SJSA1 (cell line): ENCODE measurements at places on chromosomes 4 and X. TPM values are rescaled to one million over a fixed set of nuclear protein-coding genes. Genes with fewer than 3 reads are reported as not detected.

GRCh38 chr4:167100120-167100519 lies 134.2 kb downstream of the SPOCK3 start:
- no peak overlapping the region for H3K27ac ChIP-seq
- no peaks in the 10 kb centered on the region for H3K4me1 ChIP-seq
- H3K27me3 ChIP-seq = no peaks in the 10 kb centered on the region
- H3K36me3 ChIP-seq = no peaks in the 10 kb centered on the region
- no peak overlapping the region for H3K4me3 ChIP-seq
- DNase-seq = no peak

DNA sequence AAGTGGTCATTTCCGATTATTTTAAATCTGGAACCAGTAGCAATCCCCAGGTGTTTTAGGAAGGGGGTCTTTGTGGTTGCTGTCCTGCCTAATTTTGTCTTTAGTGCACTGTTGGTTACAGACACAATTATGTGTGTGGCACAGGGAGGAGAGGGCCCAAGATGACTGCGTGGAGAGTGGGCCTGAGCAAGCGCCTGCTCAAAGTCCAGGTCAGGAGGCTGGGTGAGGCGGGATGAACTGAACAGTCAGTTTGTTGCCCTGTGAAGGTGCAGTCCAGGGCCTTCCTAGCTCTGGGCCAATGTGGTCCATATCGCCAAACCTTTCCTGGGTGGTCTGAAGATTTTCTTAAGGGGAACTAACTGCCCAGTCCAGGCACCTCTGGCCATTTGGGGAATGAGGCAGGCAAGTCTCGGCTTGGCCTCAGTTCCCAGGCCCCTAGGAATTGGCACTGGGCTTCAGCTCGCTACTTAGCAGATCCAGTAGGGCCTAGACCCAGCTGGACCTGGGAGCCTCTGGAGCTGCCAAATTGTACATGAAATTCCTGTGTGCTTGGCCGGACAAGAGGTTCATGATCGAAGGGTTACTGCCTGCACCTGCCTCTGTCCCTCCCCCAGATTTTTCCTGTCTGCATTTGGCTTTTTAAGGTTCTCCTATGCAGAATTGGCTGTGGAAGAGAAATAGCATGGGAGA lies 47.6 kb downstream of the ANAPC4 start:
- H3K4me1 ChIP-seq = no peaks in the 10 kb centered on the region
- no peaks in the 10 kb centered on the region for H3K27me3 ChIP-seq
- DNase-seq = no peak
- H3K27ac ChIP-seq = no peak overlapping the region
- H3K4me3 ChIP-seq = no peak overlapping the region

- H3K4me3 ChIP-seq = no peak overlapping the region
- no peaks in the 10 kb centered on the region for H3K4me1 ChIP-seq
- no peak overlapping the region for H3K27ac ChIP-seq
- no peaks in the 10 kb centered on the region for H3K27me3 ChIP-seq
Measured at GRCh38 chr4:24130637-24131036, 240.8 kb upstream of the PPARGC1A start.

DNA sequence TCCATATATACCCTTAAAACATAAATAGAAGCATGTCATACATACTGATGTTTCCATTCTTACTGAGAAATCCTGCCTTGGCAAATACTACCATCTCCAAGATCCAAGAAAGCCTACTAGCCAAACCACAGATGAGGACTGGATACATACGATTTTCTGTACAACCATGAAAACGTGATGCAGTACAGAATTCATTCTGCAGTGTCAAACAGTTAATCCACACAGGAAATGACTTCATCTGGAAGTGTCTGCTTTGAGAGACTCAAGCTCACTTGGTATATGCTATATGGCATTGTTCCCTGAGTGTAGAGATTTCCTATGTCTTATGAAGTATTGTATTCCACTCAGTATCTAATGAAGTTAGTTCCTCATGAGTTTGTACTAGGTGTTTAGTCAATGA lies 94.3 kb downstream of the CT47B1 start:
- no peak overlapping the region for H3K27ac ChIP-seq
- H3K36me3 ChIP-seq = no peaks in the 10 kb centered on the region
- H3K27me3 ChIP-seq = no peaks in the 10 kb centered on the region
- no peak overlapping the region for H3K4me3 ChIP-seq
- no peak for DNase-seq
- no peaks in the 10 kb centered on the region for H3K4me1 ChIP-seq

DNA sequence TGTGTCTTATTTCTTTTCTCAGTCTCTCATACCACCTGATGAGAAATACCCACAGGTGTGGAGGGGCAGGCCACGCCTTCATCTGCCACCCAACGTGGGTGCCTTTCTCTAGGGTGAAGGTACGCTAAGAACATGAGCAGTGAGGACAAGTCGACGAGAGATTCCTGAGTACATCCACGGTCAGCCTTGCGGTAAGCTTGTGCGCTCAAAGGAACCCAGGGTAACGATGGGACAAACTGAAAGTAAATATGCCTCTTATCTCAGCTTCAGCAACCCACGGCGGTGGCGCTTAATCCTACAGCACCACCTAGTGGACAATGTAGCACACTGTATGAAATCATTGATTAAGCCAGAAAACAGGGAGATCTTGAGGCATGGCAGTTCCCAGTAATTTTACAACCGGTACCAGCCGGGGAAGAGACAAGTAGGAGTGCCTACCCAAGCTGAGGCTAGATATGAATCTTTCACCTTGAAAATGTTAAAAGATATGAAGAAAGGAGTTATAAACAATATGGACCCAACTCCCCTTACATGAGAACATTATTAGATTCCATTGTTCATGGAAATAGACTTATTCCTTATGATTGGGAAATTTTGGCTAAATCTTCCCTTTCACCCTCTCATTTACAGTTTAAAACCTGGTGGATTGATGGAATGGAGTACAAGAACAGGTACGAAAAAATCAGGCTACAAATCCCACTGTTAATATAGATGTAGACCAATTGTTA lies 63.0 kb downstream of the ZNF732 start:
- no peaks in the 10 kb centered on the region for H3K27me3 ChIP-seq
- H3K27ac ChIP-seq = no peak overlapping the region
- DNase-seq = no peak
- H3K4me1 ChIP-seq = no peaks in the 10 kb centered on the region
- no peaks in the 10 kb centered on the region for H3K36me3 ChIP-seq
- no peak overlapping the region for H3K4me3 ChIP-seq

DNA sequence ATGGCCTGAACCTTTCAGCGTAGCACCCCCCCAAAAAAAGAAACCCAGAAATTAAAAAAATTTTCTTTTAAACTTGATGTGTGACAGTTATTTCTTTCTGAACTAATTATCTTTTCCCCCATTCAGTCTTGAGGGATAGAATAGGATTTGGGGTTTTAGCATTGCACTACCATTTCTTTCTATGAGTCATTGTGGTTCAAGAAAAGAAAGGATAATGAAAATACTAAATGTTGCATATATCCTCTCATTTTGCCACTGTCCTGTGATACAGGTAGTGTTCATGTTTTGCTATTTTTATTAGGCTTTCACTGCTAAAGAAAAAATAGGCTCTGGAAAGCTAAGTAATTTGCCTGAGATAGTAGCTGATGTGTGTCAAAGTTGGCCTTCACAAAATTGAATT lies 39.4 kb upstream of the DCK start:
- H3K4me1 ChIP-seq = peaks cover 4% of the 10 kb centered on the region; the same call in 1 of the 2 replicates
- DNase-seq = no peak
- no peak overlapping the region for H3K4me3 ChIP-seq
- no peaks in the 10 kb centered on the region for H3K27me3 ChIP-seq
- peaks cover 1% of the 10 kb centered on the region; the same call in 1 of the 2 replicates for H3K36me3 ChIP-seq
- H3K27ac ChIP-seq = no peak overlapping the region

GRCh38 chr4:4855301-4856070 lies 4.0 kb upstream of the MSX1 start:
- no peaks in the 10 kb centered on the region for H3K36me3 ChIP-seq
- no peaks in the 10 kb centered on the region for H3K27me3 ChIP-seq
- H3K4me1 ChIP-seq = no peaks in the 10 kb centered on the region
- DNase-seq = no peak
- H3K27ac ChIP-seq = no peak overlapping the region
- no peak overlapping the region for H3K4me3 ChIP-seq

GRCh38 chr4:181525634-181526033 lies 717.6 kb upstream of the TENM3 start:
- no peaks in the 10 kb centered on the region for H3K4me1 ChIP-seq
- H3K27ac ChIP-seq = no peak overlapping the region
- no peaks in the 10 kb centered on the region for H3K36me3 ChIP-seq
- DNase-seq = no peak
- H3K27me3 ChIP-seq = peaks cover 8% of the 10 kb centered on the region

DNA sequence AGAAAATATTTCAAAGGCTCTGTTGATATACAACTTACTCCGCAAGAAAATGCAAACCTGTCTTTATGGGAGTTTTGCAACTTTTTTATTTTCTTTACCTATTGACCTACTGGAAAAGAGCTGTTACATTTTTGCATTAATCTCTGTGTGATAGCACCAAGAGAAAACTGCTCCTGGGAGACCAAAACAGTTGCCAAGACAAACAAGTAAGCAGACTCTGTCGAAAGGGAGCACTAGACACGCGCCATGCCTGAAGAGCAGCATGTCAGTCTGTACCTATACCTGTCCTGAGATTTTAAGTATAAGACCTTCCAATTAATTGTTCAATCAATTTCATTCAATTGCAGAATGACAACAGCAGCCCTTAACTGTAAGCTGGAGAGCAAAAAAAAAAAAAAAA lies 56.0 kb upstream of the TECRL start:
- no peak overlapping the region for H3K4me3 ChIP-seq
- H3K27me3 ChIP-seq = no peaks in the 10 kb centered on the region
- no peaks in the 10 kb centered on the region for H3K4me1 ChIP-seq
- no peak overlapping the region for H3K27ac ChIP-seq
- no peak for DNase-seq

DNA sequence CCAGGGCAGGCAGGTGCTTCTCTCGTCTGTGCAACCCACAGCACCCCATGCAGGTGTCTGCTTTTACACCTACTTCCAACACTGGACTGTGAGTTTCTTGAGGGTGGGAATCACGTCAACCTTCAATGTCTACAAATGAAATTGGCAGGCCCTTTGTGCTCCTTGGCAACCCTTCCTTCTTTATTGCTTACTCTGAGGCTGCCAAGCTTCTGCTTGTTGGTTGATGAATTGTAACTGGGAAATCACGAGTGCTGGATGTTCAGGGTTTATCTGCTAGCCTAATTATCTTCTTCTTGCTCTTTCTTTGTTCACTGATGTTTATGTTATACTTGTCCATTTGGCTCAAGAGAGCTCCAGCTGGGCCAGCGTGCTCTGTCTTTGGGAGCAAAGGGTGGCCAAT lies 2.5 kb upstream of the DGAT2L6 start:
- no peaks in the 10 kb centered on the region for H3K36me3 ChIP-seq
- peak overlapping the region; percentile 43 for H3K27ac ChIP-seq
- H3K27me3 ChIP-seq = no peaks in the 10 kb centered on the region
- H3K4me3 ChIP-seq = no peak overlapping the region
- no peak for DNase-seq
- peaks cover 44% of the 10 kb centered on the region for H3K4me1 ChIP-seq

DNA sequence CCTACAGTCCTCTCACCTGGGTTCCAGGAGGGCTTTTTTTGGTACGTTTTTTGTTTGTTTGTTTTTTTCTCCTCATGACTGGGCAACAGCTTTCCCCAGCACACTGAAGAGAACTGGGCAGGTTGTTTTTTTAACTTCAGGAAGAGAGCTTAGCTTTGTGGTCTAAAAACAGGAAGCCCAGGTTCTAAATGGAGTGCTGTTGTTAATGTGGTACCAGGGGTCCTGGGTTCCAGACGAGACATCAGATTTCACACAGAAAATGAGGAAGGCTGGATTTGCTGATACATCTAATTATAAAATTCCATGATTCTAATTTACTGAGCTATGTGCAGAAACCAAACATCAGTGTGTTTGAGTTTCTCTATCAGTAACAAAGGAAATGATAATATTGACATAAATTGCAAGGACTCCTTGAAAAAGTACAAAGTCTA lies 4.2 kb downstream of the MYOZ2 start:
- no peaks in the 10 kb centered on the region for H3K36me3 ChIP-seq
- H3K4me1 ChIP-seq = peaks cover 11% of the 10 kb centered on the region
- no peaks in the 10 kb centered on the region for H3K27me3 ChIP-seq

- no peaks in the 10 kb centered on the region for H3K4me1 ChIP-seq
- no peaks in the 10 kb centered on the region for H3K27me3 ChIP-seq
- H3K36me3 ChIP-seq = no peaks in the 10 kb centered on the region
- no peak overlapping the region for H3K27ac ChIP-seq
- DNase-seq = no peak
- no peak overlapping the region for H3K4me3 ChIP-seq
Measured at GRCh38 chr4:35897808-35898207, 346.5 kb downstream of the ARAP2 start.

DNA sequence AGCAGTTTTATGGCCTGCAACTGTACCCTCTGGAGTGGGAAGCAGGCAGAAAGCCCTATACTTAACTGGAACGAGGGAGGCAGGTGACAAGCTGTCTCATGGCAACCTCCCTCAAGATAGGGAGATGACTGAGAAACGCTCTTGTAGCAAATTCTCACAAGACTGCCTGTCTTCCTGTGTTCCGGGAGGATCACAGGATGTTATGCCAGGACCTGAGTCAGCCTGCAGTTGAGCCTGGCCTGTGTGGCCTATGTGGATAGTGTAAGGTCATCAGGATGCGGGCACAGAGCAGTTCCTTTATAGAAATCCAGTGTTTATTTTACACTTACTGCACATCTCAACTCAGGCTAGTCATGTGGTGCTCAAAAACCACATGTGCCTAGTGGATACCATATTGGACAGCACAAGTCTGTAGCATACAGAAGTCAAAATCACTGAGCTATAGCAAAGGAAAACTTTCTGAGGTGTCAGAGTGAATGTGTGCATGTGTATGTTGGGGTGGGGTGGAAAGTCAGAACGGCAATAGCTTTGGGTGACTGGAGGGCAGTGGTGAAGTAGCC lies 25.2 kb downstream of the TAF7L start:
- no peaks in the 10 kb centered on the region for H3K36me3 ChIP-seq
- peaks cover 9% of the 10 kb centered on the region for H3K4me1 ChIP-seq
- no peak overlapping the region for H3K4me3 ChIP-seq
- no peak overlapping the region for H3K27ac ChIP-seq

DNA sequence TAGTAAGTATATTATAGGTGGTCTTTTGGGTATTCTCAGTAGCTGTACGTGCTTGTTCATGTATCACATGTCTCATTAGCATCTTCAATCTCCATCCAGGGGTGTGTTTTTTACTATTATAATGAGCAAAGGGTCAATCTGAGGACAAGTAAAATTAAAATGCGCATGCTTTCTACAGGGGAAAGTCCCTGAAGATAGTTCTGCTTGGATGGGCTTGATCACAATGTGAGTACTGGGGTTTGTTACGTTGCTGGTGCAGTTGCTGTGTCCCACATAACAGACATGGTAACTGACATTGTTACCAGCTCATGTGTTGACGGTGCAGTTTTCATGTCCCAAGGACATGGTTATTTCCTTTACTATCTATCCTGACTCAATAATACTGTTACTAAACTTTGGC lies 65.9 kb downstream of the UCHL1 start:
- H3K27ac ChIP-seq = no peak overlapping the region
- peaks cover 7% of the 10 kb centered on the region; the same call in 1 of the 2 replicates for H3K4me1 ChIP-seq
- no peaks in the 10 kb centered on the region for H3K36me3 ChIP-seq
- no peak overlapping the region for H3K4me3 ChIP-seq
- H3K27me3 ChIP-seq = no peaks in the 10 kb centered on the region

Gene CCDC160
- total RNA-seq = not detected in 2 replicates

Gene ARHGAP6
- 0.11 and 1.2 TPM in 2 replicates for total RNA-seq

Gene IL13RA2
- not detected in 2 replicates for total RNA-seq

Gene TBC1D19
- total RNA-seq = 8.4 and 9.7 TPM in 2 replicates

Gene GIMD1
- not detected in 2 replicates for total RNA-seq

Gene KIAA1210
- total RNA-seq = not detected in 2 replicates

Gene ABCB7
- 24.3 and 27.6 TPM in 2 replicates for total RNA-seq

Gene NCBP2L
- not detected in 2 replicates for total RNA-seq

Gene TLL1
- total RNA-seq = not detected in 2 replicates

Gene NWD2
- total RNA-seq = not detected in 2 replicates

Gene SOD3
- total RNA-seq = 1.7 and 2.0 TPM in 2 replicates
